NCI-H524 (cell line): ENCODE measurements at places on chromosomes 7 and 10.

GRCh38 chr10:27072436-27073114 lies 27.7 kb downstream of the ANKRD26 start:
- DNase-seq: no peak

DNA sequence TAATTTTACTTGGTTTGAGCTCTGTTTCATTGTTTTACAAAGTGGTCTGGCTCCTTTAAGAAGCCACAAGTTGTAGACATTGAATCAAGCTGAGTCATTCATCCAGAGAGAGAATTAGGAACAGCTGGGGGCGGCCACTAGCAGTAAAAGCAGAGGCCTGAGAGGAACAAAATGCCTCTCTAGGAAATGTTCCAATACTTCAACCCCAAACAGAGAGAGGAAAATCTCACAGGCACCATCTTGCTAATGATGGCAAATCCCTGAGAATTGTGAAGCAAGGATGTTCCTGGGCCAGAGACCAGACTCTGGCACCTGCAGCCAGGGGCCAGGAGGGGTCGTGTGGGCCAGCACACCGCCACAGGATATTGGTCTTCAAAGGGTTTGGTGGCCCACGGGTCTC lies 26.5 kb upstream of the TRIL start:
- DNase-seq: no peak

DNA sequence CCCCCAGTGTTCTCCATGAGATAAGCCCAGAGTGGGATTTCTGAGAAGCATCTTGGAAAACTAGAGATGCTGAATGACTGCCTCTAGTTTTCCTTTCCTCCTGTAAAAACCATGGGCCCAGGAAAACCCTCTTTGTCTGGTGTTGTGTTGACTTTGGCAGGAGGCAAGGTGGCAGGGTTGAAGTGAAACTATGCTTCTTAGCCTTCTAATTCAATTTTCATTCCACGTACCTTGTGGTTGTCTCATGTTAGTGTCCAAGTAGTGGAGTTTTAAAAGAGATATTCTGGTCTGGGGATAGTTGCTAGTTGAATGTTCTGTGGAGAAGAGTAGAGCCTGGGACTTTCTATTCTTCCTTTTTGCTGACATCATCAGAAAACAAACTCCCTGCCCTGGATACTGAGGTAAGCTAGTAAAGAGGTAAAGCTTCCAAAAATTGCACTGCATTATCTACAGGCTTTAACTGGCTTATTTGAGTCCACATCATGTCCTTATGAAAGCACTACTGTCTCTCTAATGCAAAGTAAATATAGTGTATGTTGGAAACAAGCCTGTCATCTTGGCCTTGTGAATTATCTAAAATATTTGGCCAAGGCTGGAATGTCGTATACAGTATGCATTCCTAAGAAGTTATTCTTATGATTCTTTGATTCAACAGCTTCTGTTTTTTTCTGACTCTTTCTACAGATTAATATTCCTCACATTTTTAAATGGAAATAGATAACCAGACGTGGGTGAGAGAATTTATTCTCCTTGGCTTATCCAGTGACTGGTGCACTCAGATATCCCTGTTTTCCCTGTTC lies at the start of gene OR2F2:
Gene OR2F2 (plus strand): TSS at position 708 of the 800 bp plus-strand sequence. CDS start 0 bp downstream, at position 708.
- DNase-seq: no peak

GRCh38 chr7:910441-910861 lies 34.1 kb downstream of the GET4 start:
- no peak for DNase-seq

DNA sequence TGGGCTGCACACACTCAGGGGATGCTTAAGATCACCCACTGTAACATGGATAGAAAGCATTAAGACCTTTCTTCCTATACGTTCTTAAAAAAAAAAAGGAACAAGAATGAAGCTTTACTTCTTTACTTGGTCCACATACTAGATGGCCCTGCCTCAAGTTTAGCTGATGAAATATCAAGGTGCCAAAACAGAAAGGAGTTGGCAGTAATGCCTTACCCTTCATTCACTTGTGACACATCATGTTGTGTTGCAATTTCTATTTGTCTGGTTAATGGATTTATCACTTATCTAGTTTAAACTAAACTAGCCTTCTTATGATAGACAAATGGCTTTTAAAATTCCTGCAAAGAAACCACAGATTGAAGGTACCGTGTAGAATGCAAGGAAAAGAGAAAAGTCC lies 720.3 kb downstream of the CCSER2 start:
- no peak for DNase-seq

DNA sequence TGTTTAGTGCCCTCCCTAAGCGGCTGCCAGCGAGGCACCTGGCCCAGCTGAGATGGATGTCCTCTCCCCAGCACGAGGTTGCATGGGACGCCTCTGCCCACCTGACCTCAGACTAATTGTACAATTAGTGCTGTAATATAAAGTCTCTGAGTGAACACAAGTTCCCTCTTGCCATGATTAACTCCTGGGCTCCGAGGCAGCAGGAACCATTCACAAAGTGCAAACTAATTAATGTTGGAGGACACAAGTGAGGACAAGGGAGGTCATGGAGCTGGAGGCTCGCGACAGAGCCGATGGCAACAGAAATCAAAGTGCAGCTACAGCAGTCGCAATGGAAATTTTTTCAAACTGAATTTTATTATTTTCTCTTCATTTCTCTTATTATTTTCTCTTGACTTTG lies 156.6 kb upstream of the ADARB2 start:
- no peak for DNase-seq

DNA sequence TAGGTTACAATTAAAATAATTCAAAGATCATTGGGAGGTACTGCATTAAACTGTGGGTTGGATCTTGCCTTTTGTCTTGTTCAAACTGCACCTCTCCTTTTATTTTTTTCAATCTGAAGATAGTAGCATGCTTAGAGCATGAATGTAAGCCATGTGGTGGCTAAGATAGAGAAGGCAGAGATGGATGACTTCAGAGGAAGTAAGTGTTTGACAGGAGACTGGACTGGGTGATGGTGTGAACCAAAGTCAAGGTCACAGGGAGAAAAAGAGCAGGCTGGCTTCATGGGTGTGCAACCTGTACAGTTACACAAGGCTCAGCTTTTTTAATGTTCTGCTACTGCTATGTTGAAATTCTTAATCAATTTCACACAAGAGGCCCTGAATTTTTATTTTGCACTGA lies 85.6 kb downstream of the ZEB1 start:
- no peak for DNase-seq

DNA sequence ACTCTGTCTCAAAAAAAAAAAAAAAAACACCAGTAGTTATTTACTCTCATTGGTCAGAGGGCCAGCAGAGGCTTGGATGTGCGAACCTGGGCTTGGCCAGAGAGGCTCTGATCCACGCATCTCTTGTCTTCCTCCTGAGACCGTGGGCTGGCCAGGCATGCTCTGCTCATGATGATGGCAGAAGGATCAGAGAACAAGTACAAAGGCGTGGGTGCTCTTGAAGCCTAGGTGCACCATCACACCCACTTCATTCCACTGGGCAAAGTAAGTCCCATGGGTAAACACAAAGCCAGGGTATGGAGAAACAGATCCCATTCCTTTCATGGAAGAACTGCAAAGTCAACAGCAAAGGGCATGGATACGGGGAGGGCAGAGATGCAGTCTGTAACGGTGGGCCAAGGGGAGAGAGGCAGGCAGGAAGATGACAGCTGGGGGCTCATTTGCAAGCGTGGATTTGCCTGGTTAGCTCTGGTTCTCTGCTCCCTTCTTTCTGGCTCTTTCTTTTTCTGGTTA lies 128.2 kb upstream of the SDK1 start:
- DNase-seq: no peak

- DNase-seq: no peak
These were observed 144.3 kb upstream of the TCF7L2 start for GRCh38 chr10:112805701-112806100.

GRCh38 chr7:101450064-101450463 lies 87.4 kb downstream of the COL26A1 start:
- no peak for DNase-seq

DNA sequence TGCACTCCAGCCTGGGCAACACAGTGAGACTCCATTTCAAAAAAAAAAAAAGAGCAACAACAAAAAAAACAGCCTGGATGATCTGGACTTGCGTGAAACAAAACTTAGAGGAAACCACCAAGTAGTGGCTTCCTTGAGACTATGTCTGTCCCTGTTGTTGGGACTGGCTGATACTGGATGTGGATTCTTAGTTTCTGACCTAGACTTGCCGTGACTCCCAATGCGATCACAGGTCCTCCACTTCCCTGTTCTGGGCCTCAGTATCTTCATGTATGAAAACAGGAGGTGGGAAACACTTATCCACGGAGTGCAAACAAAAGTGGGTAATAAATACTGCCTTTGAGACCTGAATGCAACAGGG lies 125.7 kb downstream of the PRPF18 start:
- DNase-seq: no peak

DNA sequence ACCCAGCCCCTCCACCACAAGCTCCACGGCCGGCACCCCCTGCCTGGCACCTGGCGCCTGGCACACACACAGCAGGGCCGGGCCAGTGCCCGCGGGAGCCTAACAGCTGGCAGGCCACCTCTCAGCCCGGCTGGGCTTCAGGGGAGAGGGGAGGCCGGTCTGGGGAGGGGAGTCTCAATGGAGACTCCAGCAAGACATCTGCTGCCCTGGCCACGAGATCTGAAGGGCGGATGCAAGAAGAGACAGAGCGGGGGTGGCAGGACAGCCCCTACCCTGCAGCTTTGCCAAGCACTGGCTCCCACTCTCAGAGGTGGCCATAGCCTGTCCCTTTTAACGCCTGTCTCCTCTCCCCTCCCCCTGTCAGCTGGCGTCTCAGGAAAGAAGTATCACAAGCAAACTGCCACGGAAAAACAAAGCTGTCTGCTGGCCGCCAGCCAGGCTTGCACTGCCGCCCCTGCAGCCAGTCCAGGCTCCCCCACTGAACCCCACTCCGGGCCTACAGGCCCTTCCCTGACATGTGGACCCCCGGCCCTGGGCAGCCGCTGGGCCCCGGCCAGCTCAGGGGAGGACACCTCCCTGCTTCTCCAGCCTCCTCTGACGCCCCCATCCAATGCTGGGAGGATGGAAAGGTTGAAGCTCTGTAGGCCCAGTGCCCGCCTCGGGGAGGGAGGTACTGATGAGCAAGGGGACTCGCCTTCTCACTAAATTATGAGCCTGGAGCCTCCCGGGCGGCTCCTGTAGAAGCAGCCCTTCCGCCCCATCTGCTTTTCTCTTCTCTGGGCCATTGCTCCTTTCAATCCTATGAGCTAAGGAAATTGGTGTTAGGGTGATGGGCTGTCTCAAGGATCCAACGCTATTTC lies 178.4 kb downstream of the ARHGAP12 start:
- DNase-seq: peak; percentile 89

DNA sequence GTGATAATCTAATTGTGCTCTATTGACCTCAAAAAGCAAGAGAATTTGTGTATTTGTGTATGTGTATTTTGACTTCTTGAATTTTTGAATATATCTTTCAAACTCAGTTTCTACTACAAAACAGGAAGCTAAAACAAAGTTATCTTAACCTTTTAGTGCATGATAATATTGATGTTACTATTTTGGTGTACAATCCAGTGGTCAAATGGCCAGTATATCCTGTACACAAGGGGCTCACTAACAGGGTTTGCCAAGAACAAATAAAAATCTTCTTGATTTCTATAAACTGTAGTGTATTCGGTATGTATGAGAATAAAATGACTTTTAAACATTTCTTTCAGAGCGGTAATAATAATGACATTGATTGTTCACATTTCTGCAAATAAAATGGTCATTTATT lies 69.6 kb downstream of the FOXP2 start:
- no peak for DNase-seq

DNA sequence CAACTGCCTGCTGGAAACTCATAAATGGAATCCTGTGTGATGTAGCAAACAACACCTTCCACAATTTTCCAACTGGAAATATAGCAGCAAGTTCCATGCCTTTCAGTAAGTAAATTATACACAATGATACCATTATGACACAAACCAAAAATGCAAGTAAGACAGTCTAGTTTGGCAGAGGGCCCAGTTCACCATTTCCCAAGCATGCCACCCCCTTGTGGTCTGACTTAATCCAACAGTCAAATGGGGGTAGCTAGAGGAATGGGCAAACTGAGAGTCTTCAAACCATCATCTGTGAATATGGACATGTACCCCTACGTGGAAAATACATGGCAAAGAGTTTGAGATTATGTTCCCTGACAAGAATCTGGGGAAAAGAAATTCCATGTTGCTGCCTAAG lies 137.6 kb upstream of the VWC2 start:
- peak; percentile 6 for DNase-seq

- peak; percentile 31 for DNase-seq
These were observed 131.1 kb downstream of the ELAPOR2 start for GRCh38 chr7:86928308-86928707.

- DNase-seq: no peak
These were observed 22.2 kb upstream of the MALSU1 start for GRCh38 chr7:23276947-23277346.

- DNase-seq: no peak
These were observed 300.2 kb downstream of the NEBL start for GRCh38 chr10:20596911-20597310.

- DNase-seq: no peak
These were observed 162.8 kb upstream of the ZMIZ1 start for GRCh38 chr10:78905957-78906308.

- peak; percentile 52 for DNase-seq
These were observed 8.7 kb upstream of the GLRX3 start for GRCh38 chr10:130127364-130128061.

DNA sequence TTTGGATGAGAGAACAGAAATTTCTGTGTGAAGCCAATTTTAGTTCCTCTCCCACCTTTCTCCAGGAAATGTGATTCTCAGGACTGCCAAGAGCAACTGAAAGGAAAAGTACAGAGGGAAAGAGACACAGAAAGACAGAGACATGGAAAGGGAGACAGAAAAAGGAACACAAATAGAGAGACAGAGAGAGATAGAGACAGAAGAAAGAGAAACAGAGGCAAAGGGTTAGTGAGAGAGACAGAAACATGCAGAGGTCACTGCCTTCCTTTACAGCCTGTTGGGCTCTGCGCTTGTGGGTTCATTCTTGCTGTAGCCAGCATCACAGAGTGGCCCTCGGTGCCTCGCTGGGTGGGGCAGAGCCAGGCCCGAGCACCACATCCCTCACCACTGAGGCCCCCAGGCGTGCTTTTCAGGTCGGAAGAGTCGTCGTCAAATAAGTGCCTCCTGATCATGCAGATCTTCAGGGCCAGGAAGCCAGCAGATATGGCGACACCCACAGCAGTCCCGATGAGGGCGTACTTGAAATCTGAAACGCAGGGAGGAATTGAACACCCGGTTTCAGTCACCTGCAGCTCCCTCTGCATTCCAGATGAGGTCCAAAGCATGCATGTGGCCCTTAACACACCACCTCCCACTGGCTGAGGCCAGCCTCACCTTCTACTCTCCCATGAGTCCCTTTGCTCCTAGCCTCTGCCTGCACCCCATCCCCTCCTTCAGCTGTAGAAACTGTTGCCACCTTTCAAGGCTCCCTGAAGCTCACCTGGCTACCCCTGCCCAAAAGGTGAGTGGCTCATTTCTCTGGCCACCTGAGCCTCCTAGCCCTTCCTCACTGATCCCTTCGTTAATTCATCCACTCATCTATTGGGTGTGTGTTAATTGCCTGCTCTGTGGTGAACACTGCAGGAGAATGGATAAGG lies 21.4 kb downstream of the TMEM273 start:
- DNase-seq: no peak

DNA sequence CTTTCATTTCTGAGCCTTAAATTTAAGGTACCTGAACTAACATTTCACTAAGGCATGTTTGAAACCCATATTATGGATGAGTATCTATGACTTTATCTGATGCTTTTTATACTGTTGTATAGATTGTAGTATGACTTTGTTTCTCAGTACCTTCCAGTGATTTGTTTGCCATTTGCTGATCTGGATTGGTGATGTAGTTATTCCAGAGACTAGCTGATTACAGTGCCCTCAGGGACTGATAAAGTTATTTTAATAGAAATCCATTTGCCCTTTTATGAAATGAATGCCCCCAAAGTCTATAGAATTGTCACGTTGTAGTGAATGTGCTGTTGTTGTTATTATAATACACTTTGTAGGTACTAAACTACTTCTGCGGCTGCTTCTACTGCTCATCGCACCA lies 385.4 kb upstream of the LRGUK start:
- no peak for DNase-seq
